ENCODE measurements at places on chromosomes 4 and X. TPM values are rescaled to one million over a fixed set of nuclear protein-coding genes. Genes with fewer than 3 reads are reported as not detected.

PABPC4L gene
- 0.88 TPM for total RNA-seq

GPC4 gene
- total RNA-seq, result 4.4 TPM

DNA sequence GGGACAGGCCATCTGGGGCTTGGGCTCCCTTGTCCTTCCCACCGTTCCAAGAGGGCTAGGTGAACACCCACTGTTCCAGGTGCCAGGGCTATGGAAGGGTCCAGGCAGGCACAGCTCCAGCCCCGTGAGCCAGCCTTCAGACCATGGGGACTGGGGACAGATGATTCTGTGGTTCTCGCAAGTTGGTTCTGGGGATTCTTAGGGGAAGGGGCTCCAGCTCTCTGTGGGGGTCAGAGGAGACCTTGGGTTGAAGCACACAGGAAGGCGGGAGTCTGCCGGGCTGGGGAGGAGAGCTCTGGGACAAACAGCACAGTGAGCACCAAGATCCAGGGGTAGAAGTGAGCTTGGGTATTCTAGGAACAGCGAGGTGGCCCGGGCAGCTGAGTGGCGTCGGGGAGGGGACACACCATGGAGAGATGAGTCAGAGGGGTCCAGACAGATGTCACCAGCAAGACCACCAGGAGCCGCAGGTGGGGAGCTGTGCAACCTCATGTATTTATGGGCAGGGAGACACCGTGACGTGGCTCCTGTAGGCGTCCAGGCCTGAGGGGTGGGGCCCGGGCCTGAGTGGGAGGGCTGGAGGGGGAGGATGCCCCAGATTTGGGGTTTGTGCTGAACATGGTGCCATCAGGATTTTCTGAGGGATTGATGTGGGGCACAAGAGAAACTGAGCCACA is 48.8 kb upstream of the HMX1 start:
- H3K4me1 ChIP-seq, result no peaks in the 10 kb centered on the region
- H3K4me3 ChIP-seq, result no peak overlapping the region
- DNase-seq, result no peak
- peaks cover 40% of the 10 kb centered on the region for H3K27me3 ChIP-seq

DUSP21 gene
- not detected for total RNA-seq

Data from PC-9 (cell line).